ENCODE measurements at places on chromosomes 2 and 18.

GRCh38 chr2:39547811-39548719, 111.0 kb upstream of the MAP4K3 start:
- no peak for DNase-seq

GRCh38 chr2:76711490-76711889, 810.7 kb downstream of the LRRTM4 start:
- no peak for DNase-seq

GRCh38 chr18:76450452-76451395, 44.3 kb downstream of the ZNF516 start:
- no peak for DNase-seq

- DNase-seq, result no peak
These were observed 207.6 kb upstream of the SMIM21 start for GRCh38 chr18:75635096-75635495.

GRCh38 chr2:42123426-42123825, 45.7 kb upstream of the EML4 start:
- no peak for DNase-seq

DNA sequence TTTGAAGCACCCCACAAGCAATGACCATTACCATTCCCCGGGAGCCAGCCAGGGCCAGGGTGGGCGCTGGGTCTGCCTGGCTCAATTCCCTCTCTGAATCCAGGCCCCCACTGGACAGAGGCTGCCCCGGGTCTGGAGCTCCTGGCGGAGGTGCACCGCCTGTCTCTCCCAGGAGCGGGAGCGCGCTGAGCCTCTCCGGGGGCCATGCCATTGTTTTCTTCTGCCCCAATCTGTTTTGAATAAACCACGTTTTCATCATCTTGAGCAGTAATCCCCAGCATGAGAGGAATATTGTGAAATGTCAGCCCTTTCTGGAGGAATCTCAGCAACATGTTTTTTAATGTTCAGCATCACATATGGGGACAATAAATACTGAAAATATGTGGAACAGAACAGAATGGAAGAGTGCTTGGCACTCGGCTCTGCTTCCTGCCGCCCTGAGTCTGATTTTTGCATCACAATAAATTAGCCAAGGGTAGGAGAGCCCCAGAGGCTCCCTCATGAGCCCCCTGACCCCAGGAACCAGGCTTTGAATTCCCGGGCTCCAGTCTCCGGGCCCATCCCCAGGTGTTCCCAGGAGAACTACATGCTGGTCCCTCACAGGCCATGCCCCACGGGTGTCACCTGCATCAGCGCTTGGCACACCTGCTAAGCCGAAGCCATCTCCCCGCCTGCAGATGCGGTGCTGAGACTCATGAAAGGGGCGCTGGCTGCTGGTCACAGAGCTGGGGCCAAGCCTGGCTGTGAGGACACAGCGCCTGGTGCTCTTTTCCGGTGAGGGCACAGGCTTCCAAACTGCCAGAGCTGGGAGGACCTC, 88.8 kb downstream of the INHBB start:
- no peak for DNase-seq

GRCh38 chr2:85748039-85748734, 5.6 kb upstream of the ATOH8 start:
- no peak for DNase-seq

- no peak for DNase-seq
These were observed 51.1 kb upstream of the RAPH1 start for GRCh38 chr2:203586206-203586605.

DNA sequence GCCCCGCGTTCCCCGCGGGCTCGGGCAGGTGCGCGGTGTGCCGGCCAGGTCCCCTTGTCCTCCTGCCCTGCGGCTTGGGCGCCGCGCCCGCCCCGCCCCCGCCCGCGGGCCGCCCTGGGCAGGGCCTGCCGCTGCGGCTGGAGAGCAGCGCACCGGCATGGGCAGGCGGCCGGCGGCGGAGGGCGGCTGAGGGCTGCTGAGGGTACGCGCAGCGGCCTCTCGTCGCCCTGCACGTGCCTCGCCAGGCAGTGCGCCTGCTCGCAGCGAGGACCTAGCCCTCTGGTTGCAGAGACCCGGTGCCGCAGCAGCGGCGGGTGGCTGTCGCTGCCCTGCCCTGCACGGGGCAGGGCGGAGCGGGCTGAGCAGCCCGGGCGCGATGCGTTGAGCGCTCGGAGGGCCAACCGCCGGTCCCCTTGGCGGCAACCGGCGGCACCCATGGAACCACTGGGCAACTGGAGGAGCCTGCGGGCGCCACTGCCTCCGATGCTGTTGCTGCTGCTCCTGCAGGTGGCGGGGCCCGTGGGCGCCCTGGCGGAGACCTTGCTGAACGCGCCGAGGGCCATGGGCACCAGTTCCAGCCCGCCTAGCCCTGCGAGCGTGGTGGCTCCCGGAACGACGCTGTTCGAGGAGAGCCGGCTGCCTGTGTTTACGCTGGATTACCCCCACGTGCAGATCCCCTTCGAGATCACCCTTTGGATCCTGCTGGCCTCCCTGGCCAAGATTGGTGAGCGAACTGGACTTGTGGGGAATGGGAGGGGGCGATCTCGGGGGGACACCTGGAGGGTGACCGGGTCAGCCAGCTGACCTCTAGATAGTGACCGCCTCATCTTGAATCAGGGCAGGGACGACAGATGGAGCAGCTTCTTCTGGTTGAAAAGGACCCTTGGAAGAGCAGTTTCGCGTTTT, at the start of gene SLC9A2:
SLC9A2 (plus strand) TSS at position 140 of the 906 bp plus-strand sequence; CDS start at position 436, 296 bp downstream.
- DNase-seq, result no peak

DNA sequence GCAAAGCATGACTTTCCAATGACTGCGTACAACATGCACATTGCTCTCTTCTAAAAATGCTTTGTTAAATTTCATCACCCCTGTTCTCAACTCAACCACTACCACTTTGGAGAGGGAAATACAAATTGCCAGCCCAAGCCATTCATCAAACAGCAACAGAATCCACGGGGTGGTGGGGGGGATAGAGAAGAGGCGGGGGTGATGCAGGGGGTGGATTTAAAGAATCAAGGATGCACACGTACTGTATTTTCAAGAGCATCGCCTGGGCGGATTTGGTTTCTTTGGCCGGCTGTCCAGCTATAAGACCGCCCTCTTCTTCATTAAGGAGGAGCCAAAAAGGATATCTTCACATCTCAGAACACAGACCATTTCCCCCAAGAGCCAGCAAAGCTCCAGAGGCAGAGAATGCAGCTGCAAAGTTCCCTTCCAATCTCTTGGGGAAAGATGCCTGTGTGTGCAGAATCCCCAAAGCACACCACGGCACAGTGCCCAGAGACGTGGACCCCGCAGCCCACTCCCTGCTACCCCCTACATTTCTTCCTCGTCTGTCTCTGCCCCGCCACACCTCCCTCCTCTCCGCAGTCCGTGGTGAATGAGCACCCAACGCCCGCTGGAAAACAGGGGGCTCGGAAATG, 977 bp downstream of the SLC8A1 start:
- no peak for DNase-seq

DNA sequence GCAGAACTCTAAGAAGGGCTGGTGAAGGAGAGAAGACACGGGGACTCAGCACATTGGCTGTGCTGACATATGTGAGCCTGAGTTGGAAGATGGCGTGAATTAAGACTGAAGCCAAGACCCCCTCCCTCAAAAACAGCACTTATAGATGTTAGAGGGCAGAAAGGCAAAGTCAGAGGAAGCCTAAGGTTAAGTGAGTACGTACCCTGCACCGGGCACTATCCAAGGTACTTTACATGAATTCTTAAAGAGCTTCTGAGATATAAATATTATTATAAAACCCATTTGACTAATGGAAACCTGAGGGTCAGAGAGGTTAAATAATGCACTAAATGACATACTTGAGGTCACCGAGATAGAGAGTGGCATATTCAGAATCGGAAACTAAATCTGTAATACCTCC, 25.6 kb downstream of the SIX3 start:
- DNase-seq, result no peak

DNA sequence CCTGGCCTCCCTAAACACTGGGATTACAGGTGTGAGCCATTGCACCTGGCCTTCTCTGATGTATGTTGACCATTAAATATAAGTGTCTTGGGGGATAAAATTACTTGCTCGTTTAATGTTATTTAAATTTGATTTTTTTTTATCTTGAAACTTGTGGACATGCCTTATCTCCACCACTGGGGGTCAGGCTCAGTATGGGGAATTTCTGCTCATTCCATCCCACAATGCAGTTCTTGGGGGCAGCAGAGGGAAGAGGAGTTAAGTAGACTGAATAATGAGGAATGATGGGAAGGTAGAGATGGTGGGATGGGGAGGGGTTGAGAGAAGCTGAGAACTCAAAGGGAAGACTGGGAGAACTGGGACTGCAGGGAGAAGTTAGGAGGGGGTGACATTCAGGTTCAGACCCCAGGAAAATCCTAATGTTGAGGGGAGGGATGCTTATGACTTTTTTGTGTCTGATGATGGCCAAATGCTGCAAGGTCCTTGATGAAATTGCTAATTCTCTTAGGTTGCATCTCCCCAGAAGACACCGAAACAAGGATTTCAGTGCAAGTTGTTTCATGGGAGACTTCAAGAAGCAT, 174.2 kb downstream of the MIB1 start:
- DNase-seq, result no peak

GRCh38 chr2:179440642-179441251, 176.1 kb upstream of the SESTD1 start:
- no peak for DNase-seq

- no peak for DNase-seq
These were observed 20.9 kb downstream of the MTCL1 start for GRCh38 chr18:8726281-8726680.

- no peak for DNase-seq
These were observed 54.8 kb downstream of the HS6ST1 start for GRCh38 chr2:128263902-128264331.

GRCh38 chr18:46678785-46679399, 21.9 kb upstream of the LOXHD1 start:
- no peak for DNase-seq

- DNase-seq, result no peak
These were observed 323.9 kb upstream of the NRP2 start for GRCh38 chr2:205358351-205358815.

- DNase-seq, result no peak
These were observed 8.9 kb downstream of the SLC9A4 start for GRCh38 chr2:102481931-102482330.

GRCh38 chr2:217332866-217333265, 473.0 kb upstream of the TNP1 start:
- no peak for DNase-seq

DNA sequence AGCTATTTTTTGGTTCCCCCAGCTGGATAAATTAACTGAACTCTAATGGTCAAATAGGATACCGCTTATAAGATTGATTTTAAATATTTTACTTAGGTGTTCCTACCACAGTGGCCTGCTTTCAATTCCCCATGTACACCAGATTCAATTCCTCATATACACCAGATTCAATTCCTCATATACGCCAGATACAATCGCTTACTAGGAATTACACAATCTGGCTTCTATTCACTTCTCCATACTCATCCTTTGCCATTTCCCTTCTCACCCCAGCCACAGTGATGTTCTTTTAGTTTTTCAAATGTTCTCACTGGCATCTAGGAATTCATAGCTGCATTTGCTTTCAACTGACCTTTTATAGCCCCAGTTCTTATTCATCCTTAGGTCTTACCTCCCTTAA, 66.5 kb downstream of the SLC40A1 start:
- DNase-seq, result no peak

- no peak for DNase-seq
These were observed 2.5 kb downstream of the ANXA4 start for GRCh38 chr2:69744456-69744855.

DNA sequence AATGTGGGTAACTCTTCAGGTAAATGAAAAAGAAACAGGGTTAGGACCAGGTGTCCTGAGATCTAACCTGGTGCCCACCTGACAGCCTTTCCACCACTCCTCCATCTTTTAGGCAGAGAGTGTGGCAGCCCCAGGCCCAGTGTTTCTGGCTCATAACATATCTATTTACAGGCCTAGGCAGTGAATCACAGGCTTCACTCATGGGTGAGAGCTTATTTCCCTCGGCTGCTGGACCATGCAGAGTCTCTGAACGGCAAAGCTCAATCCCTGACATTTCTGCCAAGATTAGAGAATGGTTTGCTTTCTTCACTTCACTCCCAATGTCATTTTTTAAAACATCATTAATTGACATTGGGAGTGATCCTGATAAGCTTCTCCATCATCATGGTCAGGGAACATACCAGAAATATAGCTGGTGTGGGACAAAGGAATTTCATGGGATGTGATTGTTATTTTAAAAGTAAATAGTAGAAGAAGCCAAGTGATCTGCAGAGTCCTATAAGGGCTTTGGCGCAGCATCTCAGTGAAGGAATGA, 323.9 kb downstream of the SETBP1 start:
- DNase-seq, result no peak

DNA sequence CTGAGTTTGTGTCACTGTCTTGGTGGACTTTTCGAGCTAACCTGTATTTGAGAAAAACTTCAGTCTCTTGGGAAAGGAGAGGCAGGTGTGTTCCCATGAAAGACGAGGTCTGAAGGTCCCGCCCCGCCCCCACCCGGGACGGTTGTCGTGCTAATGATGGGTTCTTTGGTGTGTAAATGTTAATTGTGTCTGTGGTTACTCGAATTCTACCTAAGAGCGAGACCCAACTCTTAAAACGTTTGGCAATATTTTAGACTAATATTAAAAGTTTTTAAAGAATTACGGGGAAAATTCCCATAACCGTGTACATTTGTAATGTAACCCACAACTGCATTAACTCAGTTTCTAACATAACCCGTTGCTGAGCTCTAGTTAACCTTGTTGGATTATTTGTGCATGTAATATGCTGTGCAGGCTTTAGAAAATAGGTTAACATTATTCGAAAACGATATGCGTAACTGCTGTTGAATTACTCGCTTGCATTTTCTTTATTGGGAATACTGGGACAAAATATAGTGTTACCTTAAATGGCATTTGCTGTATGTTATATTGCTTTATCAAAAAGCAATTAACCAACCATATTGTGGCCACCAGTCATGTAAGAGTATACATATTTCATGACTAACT, 833 bp downstream of the EPB41L5 start:
- DNase-seq, result no peak

GRCh38 chr18:74029161-74029560, 118.5 kb downstream of the FBXO15 start:
- no peak for DNase-seq

- DNase-seq, result no peak
These were observed 294.2 kb upstream of the NCKAP5 start for GRCh38 chr2:133862400-133862977.

- no peak for DNase-seq
These were observed 746 bp upstream of the POLR1B start for GRCh38 chr2:112541315-112542122.

- DNase-seq, result no peak
These were observed 175.2 kb downstream of the NYAP2 start for GRCh38 chr2:225574582-225575138.

GRCh38 chr2:183123117-183123958, 905 bp upstream of the NUP35 start:
- no peak for DNase-seq

Data from stimulated activated CD4-positive, alpha-beta T cell treated with anti-CD3 and anti-CD28 coated beads, TNF-alpha, amount 100 ng/mL, for 4 hours (primary cell).